ENCODE measurements at places on chromosomes 3 and 15. TPM values are rescaled to one million over a fixed set of nuclear protein-coding genes. Genes with fewer than 3 reads are reported as not detected.

Gene CYP19A1
- total RNA-seq: not detected

Gene SLC28A1
- not detected for total RNA-seq

Gene TRPM1
- not detected for total RNA-seq

Gene SYNPR
- total RNA-seq: not detected

Gene OXTR
- total RNA-seq: 48.8 TPM

Gene ZCWPW2
- 1.8 TPM for total RNA-seq

Gene CSPG4
- total RNA-seq: 595 TPM

Gene HRH1
- 30.1 TPM for total RNA-seq

Gene RBP2
- not detected for total RNA-seq

Gene SAMMSON
- total RNA-seq: 0.39 TPM

Gene MYO5C
- 1.4 TPM for total RNA-seq

Gene PIF1
- total RNA-seq: 5.9 TPM

Gene CHDH
- 0.46 TPM for total RNA-seq

- H3K4me1 ChIP-seq: peaks cover 61% of the 10 kb centered on the region
- no peak overlapping the region for H3K4me3 ChIP-seq
- H3K27ac ChIP-seq: peak overlapping the region; percentile 65
- no peaks in the 10 kb centered on the region for H3K36me3 ChIP-seq
These were observed 193.8 kb downstream of the RORA start for GRCh38 chr15:61035311-61035710.

DNA sequence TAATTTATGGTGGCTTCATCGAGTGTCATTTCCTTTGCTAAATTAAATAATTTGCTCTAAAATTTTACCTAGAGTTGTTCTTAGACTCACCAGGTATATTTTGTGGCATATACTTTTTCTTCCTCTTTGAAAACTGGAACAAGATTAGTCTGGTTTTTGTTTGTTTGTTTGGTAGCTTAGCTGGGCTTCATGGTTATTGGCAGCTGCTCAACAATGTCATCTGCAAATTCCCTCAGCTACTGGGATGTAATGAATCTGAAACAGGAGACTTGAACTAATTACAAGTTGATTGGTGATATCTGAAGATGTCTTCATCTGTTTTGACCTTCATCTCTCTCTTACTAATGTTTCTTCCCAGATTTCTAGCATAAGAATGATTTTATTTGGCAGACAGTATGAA is 270.5 kb upstream of the P2RY1 start:
- no peak overlapping the region for H3K4me3 ChIP-seq
- H3K27me3 ChIP-seq: no peaks in the 10 kb centered on the region
- H3K36me3 ChIP-seq: no peaks in the 10 kb centered on the region
- no peak overlapping the region for H3K27ac ChIP-seq

DNA sequence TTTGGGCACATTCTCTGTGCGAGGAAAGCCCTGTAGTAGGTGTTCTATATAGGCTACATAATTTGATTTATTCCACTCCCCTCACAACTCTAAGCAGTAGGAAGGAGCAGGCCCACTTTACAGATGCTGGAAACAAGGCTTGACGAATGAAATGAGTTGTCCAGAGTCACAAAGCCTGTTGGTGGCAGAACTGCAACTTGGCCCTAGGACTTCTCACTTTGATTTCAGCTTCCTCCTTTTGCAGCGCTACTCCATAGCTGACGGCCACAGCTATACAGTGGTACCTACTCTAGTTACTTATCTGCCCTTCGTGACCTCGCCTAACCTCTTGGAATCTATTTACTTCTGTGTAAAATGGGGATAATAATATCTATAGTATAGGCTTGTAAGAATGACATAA is 2.5 kb upstream of the IRAK2 start:
- no peaks in the 10 kb centered on the region for H3K27me3 ChIP-seq
- H3K4me1 ChIP-seq: peaks cover 8% of the 10 kb centered on the region
- DNase-seq: no peak
- H3K36me3 ChIP-seq: no peaks in the 10 kb centered on the region
- no peak overlapping the region for H3K27ac ChIP-seq
- H3K4me3 ChIP-seq: no peak overlapping the region

DNA sequence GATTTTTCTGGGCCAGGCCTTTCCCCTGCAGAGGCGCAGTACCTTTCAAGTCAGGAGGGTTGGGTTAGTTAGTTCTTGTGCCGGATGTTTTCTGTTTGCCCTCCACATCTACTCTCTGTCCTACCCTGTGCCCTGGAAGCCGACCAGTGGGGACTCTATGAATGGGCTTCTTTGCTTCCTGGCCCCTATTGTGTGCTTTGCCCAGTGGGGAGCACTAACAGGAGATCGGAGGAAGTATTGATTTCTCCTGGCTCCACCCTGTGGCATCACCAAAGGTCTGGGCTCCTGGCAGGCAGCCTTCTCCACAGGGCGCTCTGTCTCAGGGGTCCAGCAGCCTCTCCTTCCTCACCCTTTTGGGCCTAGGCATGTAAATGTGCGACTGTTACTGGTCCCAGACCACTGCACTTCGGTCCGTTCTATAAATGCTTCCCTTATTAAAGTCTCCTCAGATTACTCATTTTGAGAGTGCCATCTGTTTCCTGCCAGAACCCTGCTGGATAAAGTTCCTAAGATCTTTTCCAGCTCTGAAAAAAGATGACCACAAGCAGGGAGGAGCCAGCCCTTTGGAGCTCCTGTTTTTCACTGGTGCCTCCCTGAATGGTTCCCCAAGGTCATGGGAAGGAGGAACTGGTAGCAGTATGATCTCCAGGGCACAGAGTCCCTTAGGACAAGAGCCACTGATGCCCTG is 44.5 kb downstream of the CTDSPL start:
- no peaks in the 10 kb centered on the region for H3K27me3 ChIP-seq
- H3K4me1 ChIP-seq: peaks cover 67% of the 10 kb centered on the region
- H3K27ac ChIP-seq: peak overlapping the region; percentile 97
- no peaks in the 10 kb centered on the region for H3K36me3 ChIP-seq

- no peak overlapping the region for H3K27ac ChIP-seq
- no peak for DNase-seq
- no peak overlapping the region for H3K4me3 ChIP-seq
- H3K36me3 ChIP-seq: no peaks in the 10 kb centered on the region
- H3K27me3 ChIP-seq: no peaks in the 10 kb centered on the region
These were observed 59.7 kb upstream of the TBL1XR1 start for GRCh38 chr3:177257006-177257405.

- H3K27ac ChIP-seq: no peak overlapping the region
- no peaks in the 10 kb centered on the region for H3K36me3 ChIP-seq
- no peaks in the 10 kb centered on the region for H3K27me3 ChIP-seq
These were observed 661.2 kb upstream of the NR2F2 start for GRCh38 chr15:95669146-95669922.

DNA sequence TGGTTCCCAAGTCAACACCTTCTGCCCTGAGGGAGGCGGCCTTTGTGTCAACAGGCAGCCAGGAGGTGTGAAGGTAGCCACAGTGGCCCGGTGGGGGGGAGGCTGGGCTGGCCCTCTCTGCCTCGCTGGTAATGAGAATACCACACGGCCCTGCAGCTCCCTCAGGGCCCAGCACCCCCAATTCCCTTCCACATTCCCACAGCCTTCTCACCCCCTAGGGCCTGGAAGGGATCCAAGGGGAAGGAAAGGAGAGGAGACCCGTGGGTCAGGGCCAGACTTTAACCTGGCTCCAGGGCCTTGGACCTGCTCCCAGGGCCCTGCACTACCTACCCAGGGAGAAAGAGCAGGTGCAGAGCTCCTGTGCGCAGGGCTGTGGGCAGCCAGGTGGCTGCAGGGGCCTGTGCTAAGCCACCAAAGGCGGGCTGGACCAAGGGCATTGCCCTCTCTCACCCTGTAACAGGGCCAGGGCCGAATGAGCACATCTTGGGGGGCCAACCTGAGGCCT is 8.7 kb upstream of the MESP2 start:
- no peaks in the 10 kb centered on the region for H3K27me3 ChIP-seq
- H3K27ac ChIP-seq: no peak overlapping the region
- H3K36me3 ChIP-seq: peaks cover 1% of the 10 kb centered on the region
- no peak overlapping the region for H3K4me3 ChIP-seq
- H3K4me1 ChIP-seq: peaks cover 6% of the 10 kb centered on the region

- H3K4me3 ChIP-seq: no peak overlapping the region
- peaks cover 2% of the 10 kb centered on the region for H3K36me3 ChIP-seq
- H3K27me3 ChIP-seq: peaks cover 24% of the 10 kb centered on the region
- peaks cover 13% of the 10 kb centered on the region for H3K4me1 ChIP-seq
- no peak overlapping the region for H3K27ac ChIP-seq
These were observed 267.7 kb downstream of the XXYLT1 start for GRCh38 chr3:195003006-195003892.

DNA sequence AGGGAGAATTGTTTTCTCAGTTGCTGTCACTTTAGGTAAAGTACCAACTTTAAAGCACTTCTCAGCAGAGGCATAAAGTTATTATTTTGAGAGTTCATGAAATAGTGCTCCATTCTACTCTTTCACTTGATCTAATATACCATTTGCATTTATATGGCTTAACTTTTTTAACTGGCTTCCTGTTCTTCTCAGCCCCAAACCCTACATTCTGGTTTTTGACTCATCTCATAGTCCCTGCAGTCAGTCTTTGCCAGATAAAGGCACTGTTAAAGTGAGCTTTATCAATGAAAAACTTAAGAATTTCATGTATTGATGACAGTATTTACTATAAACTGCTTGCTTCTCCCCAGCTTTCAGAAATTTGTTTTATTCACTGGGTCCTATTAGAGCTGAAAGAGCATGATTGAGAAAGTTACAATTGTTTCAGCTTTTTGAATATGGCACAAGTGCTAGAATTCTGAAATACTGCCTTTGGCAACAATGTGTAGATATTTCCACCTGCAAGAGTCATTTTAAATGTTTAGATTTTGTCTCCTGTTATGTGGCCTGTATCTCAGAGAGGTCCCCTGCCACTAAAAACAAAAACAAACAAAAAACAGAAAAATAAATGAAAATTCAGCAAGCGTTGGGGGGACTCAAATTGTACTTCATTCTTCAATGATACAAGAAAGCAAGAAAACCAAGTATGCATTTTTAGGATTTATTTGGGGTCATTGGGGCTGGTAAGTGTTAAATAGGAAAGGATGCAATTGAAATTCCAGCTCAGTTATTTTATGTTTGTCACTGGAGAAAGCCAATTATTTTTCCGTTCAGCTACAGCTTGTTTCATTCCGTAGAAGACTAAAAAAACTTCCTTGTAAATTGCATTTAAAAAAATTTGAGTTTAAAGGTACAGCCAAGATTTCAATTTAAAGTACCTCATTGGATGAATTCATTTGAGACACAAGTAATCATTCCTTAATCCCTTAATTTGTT is 28.6 kb downstream of the TGFBR2 start:
- no peaks in the 10 kb centered on the region for H3K27me3 ChIP-seq
- peaks cover 13% of the 10 kb centered on the region for H3K4me1 ChIP-seq
- no peak overlapping the region for H3K27ac ChIP-seq
- H3K36me3 ChIP-seq: no peaks in the 10 kb centered on the region
- no peak for DNase-seq

- H3K36me3 ChIP-seq: peaks cover 26% of the 10 kb centered on the region
- H3K27me3 ChIP-seq: no peaks in the 10 kb centered on the region
- no peaks in the 10 kb centered on the region for H3K4me1 ChIP-seq
These were observed 41.3 kb downstream of the CDAN1 start for GRCh38 chr15:42695527-42696071.

GRCh38 chr3:59480486-59480995 is 430.7 kb upstream of the CFAP20DC start:
- no peaks in the 10 kb centered on the region for H3K36me3 ChIP-seq
- DNase-seq: no peak
- H3K4me3 ChIP-seq: peak overlapping the region; percentile 38
- peaks cover 24% of the 10 kb centered on the region for H3K4me1 ChIP-seq
- no peaks in the 10 kb centered on the region for H3K27me3 ChIP-seq
- H3K27ac ChIP-seq: peak overlapping the region; percentile 53

DNA sequence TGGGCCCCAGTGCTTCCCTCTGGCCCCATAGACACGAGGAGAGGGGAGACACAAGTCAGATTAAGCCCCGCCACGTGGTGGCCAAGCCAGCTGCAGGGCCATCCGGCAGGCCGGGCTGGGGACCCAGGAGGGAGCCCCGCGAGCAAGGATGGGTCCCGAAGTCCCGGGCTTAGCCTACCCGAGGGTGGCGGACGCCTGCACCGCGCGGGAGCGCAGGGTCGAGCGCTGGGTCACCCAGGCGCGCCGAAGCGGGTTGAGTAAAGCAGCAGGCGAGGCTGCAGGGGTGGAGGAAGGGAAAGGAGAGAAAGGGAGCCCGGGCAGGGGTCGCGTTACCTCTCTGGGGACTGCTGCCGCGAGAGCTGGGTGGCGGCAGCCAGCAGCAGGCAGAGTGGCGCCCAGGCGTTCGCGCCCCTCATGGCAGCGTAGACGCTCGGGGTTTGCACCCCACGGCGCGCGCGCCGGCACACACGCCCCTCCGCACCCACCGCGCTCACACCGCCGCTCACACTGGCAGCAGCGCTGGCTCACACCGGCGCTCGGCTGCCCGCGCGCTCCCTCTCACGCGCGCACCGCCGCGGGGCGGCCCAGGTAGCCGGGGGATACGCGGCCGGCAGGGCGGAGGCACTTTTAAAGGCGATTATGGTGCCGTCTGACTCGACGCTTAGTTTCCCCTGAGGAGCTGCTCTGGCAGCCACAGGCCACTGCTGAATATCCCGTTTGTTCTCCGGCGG is at the start of gene PCOLCE2:
PCOLCE2 (minus strand) TSS at position 603 of the 731 bp plus-strand sequence; CDS start at position 416, 187 bp downstream.
- H3K27ac ChIP-seq: peak within 1 kb of the TSS; percentile 17
- H3K4me3 ChIP-seq: peak within 1 kb of the TSS; percentile 77
- DNase-seq: no peak
- peaks cover 15% of the 10 kb centered on the region for H3K4me1 ChIP-seq

GRCh38 chr15:55250941-55251340 is 38.7 kb downstream of the RAB27A start:
- no peak for DNase-seq
- H3K4me1 ChIP-seq: peaks cover 8% of the 10 kb centered on the region
- no peak overlapping the region for H3K27ac ChIP-seq
- no peaks in the 10 kb centered on the region for H3K27me3 ChIP-seq
- peaks cover 2% of the 10 kb centered on the region for H3K36me3 ChIP-seq

GRCh38 chr3:103169289-103169688 is 734.5 kb downstream of the ZPLD1 start:
- no peaks in the 10 kb centered on the region for H3K36me3 ChIP-seq
- H3K4me3 ChIP-seq: no peak overlapping the region
- DNase-seq: no peak
- no peak overlapping the region for H3K27ac ChIP-seq
- H3K4me1 ChIP-seq: no peaks in the 10 kb centered on the region
- no peaks in the 10 kb centered on the region for H3K27me3 ChIP-seq

DNA sequence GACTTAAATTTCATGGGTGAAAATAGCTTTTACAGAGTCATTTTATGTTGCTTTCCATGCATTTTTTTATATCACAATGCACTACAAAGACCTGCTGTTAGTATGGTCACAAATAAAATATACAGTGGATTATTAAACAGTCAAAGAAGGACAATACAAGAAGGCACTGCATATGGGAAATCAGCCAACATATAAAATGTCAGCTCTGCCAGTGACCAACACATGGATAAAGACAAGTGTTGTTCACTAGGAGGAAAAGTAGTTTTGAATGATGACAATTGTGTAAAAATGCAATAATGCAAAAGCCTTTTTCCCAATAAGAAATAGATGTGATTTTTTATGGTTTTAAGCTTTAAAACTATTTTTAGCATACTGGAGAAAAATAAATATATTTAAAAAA is 425.3 kb upstream of the CBLB start:
- H3K4me3 ChIP-seq: no peak overlapping the region
- no peaks in the 10 kb centered on the region for H3K36me3 ChIP-seq
- DNase-seq: no peak
- no peak overlapping the region for H3K27ac ChIP-seq
- H3K27me3 ChIP-seq: no peaks in the 10 kb centered on the region
- peaks cover under 1% of the 10 kb centered on the region for H3K4me1 ChIP-seq
